ENCODE measurements at places on chromosomes 2 and 18.

DNA sequence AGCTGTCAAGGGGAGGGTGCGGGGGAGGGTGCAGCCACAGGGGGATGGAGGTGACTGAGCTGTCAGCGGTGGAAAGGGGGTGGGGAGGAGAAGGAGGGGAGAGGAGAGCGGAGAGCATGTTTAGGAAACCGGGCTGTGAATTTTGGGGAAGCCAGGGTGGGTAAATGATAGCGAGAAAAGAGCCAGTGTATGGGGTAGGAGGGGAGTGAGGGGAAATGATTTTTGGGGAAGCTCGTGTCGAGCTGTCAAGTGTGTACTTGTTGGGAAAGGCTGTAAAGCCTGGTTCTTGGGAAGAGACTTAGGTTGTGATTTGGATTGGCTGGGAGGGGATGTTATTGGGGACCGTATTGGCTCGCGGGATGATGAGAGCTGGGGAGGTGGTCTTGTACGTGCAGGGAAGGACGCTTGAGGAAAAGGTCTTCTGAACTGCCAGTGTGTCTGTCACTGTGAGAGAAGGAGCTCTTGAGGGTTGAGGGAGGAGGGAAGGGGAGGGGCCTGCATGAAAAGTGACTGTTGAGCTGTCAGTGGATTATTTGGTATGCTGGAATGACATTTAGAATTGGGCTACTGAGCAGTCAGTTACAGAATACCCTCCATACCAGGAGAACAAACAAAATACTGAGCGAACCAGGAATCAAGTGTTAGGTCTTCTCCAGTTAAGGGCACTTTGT, 1.0 kb downstream of the UBR3 start:
- peaks cover 2% of the 10 kb centered on the region for H3K27me3 ChIP-seq
- H3K4me3 ChIP-seq, result peak overlapping the region; percentile 97

DNA sequence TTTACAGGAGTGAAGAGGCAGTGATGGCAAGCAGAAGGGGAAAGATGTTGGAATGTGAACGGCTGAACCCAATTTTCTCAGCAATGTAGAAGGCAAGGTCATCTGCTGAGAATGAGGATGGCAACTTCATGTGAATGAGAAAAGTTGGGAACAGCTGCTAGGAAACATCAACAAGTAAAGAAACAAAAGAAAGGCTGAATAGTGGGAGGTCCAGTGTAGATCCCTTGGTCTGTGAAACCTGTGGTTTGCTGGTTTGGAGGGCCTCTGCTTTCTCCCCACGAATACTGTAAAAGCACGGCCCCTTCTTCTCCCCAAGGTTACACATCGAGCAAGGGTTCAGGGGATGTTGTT, 27.4 kb downstream of the MARCHF4 start:
- H3K27ac ChIP-seq, result no peak overlapping the region
- DNase-seq, result no peak
- H3K4me1 ChIP-seq, result peaks cover 49% of the 10 kb centered on the region
- no peak overlapping the region for H3K4me3 ChIP-seq
- peaks cover 12% of the 10 kb centered on the region for H3K27me3 ChIP-seq

GRCh38 chr18:78670778-78671391, 308.7 kb upstream of the SALL3 start:
- H3K27me3 ChIP-seq, result peaks cover 4% of the 10 kb centered on the region
- H3K36me3 ChIP-seq, result no peaks in the 10 kb centered on the region
- H3K4me3 ChIP-seq, result no peak overlapping the region
- H3K27ac ChIP-seq, result peak overlapping the region; percentile 42
- DNase-seq, result no peak

GRCh38 chr18:11309172-11309571, 159.8 kb upstream of the PIEZO2 start:
- H3K27ac ChIP-seq, result no peak overlapping the region
- no peaks in the 10 kb centered on the region for H3K36me3 ChIP-seq
- no peak overlapping the region for H3K4me3 ChIP-seq
- H3K4me1 ChIP-seq, result no peaks in the 10 kb centered on the region
- DNase-seq, result no peak

DNA sequence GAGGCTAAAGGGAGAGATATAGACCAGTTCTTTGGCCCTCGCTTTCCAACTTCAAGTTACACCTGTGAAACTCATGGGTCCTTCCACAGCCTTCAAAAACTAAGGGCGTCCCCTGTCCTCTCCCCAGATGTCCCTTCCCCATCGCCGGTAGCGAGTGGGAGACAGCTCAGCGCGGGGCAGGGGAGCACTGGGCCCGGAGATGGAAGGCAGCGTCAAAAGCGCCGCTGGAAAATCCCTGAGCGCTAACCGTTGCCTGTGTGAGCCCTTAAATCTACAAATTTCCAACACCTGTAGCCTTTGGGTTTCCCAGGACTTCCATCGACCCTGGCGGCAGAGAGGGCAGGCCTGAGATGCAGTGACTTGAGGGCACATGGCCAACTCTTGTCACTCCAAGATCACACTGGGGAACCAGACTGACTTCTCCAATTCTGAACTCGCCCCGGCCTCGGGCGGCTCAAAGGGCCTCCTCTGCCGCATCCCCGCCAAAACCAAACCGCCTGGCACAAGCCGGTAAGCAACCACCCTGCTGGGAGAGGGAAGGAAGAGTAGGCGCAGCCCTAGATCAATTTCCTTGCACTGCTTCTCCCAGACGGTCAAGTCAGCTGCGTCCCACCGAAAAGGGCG, 879 bp upstream of the EPAS1 start:
- H3K27me3 ChIP-seq, result peaks cover 96% of the 10 kb centered on the region
- no peak overlapping the region for H3K27ac ChIP-seq
- no peak for DNase-seq
- H3K36me3 ChIP-seq, result no peaks in the 10 kb centered on the region
- peak overlapping the region; percentile 64 for H3K4me3 ChIP-seq

DNA sequence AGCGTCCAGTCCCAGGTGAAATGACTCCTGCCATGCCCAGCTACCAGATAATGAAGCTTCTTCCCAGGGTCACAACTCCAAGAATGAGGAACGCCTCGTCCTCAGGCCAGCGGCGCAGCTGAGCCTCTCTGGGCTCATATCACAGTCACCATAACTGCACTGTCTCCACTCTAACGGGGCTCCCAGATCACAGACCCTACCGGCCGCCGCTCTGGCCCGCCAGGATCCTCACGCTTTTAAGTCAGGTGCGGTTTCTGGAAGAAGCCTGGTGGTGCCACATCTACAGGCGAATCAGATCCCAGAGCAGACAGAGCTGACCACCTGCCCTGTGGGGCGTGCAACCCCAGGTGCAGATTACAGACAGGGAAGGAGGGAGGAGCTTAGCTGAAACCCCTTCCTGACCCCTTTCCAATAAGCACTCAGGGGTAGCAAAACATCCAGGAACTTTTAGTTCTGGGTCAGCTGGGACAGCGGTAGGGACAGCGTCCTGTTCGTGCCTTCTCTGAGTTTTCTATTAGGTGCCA, 3.7 kb upstream of the ACKR3 start:
- peaks cover 54% of the 10 kb centered on the region for H3K4me1 ChIP-seq
- H3K4me3 ChIP-seq, result no peak overlapping the region
- H3K27me3 ChIP-seq, result peaks cover 49% of the 10 kb centered on the region
- no peak for DNase-seq
- H3K36me3 ChIP-seq, result no peaks in the 10 kb centered on the region

DNA sequence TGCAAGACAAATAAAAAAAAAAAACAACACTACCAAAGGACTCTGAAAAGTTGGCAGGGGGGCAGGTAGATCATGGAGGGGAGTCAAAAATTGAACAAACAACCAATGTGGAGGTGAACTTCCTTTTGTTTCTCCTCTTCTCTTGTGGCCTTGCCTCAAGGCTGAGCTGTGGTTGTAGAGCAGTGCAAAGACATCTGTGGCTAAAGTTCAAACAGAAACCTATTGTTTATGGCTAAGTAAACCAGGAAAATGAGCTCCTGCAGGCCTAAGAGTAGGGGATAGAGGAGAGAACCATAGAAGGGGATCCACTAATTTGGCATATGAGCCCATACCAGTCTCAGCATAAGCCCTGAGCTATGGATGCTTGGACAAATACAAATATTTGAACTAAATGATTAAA, 40.2 kb upstream of the EGR4 start:
- no peaks in the 10 kb centered on the region for H3K36me3 ChIP-seq
- DNase-seq, result no peak
- no peak overlapping the region for H3K4me3 ChIP-seq
- no peaks in the 10 kb centered on the region for H3K4me1 ChIP-seq
- H3K27ac ChIP-seq, result no peak overlapping the region

- H3K4me1 ChIP-seq, result no peaks in the 10 kb centered on the region
- H3K4me3 ChIP-seq, result no peak overlapping the region
- peaks cover 3% of the 10 kb centered on the region for H3K27me3 ChIP-seq
- no peak for DNase-seq
- no peak overlapping the region for H3K27ac ChIP-seq
- no peaks in the 10 kb centered on the region for H3K36me3 ChIP-seq
Observed at GRCh38 chr2:40348038-40348437, 103.9 kb downstream of the SLC8A1 start.

DNA sequence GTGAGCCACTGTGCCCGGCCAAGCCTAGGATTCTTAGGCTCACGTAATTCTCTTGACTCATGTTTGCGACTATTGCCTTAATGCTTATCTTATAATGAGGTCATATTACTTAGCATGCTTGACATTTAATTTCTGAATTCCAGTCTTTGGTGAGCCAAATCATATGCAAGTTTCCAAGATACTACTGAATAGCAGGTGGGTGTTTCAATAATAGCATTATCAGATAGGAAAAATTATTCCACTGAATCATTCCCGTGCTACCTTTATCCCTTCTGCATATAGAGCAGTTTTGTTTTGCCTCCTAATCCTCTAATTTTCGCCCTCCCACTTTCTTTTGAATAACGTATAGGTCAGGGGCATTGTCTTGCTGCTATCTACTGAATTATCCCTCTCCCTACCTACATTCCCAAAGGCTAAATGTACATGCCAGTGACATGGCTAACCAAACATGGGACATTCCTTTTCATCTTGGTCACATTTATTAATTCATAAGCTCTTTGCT, 4.9 kb downstream of the DAW1 start:
- H3K36me3 ChIP-seq, result no peaks in the 10 kb centered on the region
- no peak for DNase-seq
- no peak overlapping the region for H3K4me3 ChIP-seq
- H3K4me1 ChIP-seq, result no peaks in the 10 kb centered on the region
- no peak overlapping the region for H3K27ac ChIP-seq
- peaks cover 29% of the 10 kb centered on the region for H3K27me3 ChIP-seq

DNA sequence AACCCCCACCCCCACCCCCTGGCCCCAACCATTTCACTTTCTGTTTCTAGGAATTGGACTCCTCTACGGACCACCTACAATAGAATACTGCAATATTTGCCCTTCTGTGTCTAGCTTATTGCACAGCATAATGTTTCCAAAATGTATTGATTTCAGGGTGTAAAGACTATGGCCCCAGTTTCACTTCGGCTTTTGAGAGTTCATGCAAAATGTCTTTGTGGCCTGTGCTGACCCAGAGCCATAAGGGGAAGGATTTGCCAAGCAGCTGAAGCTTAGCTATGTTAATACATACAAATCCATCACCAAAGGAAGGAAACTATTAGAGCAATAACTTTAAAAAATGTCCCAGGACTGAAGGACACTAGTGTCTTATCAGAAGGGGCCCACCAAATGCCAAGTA, 11.2 kb upstream of the ATP9B start:
- peak overlapping the region; percentile 22 for H3K27ac ChIP-seq
- no peak overlapping the region for H3K4me3 ChIP-seq
- H3K4me1 ChIP-seq, result no peaks in the 10 kb centered on the region
- H3K36me3 ChIP-seq, result no peaks in the 10 kb centered on the region
- DNase-seq, result no peak

DNA sequence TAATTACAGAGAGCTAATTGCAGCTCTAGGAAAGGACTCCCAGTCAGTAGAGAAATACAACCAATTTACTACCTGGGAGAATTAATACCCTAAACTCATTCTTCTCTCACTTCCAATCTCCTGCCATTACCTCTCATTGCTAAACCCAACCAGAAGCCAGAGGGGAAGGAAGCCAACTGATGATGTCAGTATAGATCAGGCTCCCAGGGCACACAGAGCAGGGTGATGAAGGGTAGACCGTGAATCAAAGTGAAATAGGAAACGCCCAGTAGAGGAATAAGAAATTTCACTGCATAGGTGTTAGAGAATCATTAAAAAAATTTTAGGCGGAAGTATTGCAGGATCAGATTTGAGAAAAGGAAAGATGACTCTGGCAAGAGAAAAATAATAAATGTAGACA, 456.8 kb upstream of the NXPH2 start:
- no peaks in the 10 kb centered on the region for H3K36me3 ChIP-seq
- H3K27me3 ChIP-seq, result no peaks in the 10 kb centered on the region
- H3K4me3 ChIP-seq, result no peak overlapping the region
- no peak overlapping the region for H3K27ac ChIP-seq
- no peak for DNase-seq
- H3K4me1 ChIP-seq, result no peaks in the 10 kb centered on the region

- peaks cover 44% of the 10 kb centered on the region for H3K4me1 ChIP-seq
- H3K27ac ChIP-seq, result no peak overlapping the region
- peak overlapping the region; percentile 87 for H3K4me3 ChIP-seq
- peaks cover 15% of the 10 kb centered on the region for H3K36me3 ChIP-seq
Observed at GRCh38 chr2:96815326-96816126, 542 bp upstream of the CNNM3 start.

- H3K27ac ChIP-seq, result no peak overlapping the region
- no peaks in the 10 kb centered on the region for H3K27me3 ChIP-seq
- no peak for DNase-seq
- no peaks in the 10 kb centered on the region for H3K36me3 ChIP-seq
- H3K4me3 ChIP-seq, result no peak overlapping the region
- H3K4me1 ChIP-seq, result peaks cover 14% of the 10 kb centered on the region
Observed at GRCh38 chr2:154532763-154533162, 165.7 kb upstream of the KCNJ3 start.

DNA sequence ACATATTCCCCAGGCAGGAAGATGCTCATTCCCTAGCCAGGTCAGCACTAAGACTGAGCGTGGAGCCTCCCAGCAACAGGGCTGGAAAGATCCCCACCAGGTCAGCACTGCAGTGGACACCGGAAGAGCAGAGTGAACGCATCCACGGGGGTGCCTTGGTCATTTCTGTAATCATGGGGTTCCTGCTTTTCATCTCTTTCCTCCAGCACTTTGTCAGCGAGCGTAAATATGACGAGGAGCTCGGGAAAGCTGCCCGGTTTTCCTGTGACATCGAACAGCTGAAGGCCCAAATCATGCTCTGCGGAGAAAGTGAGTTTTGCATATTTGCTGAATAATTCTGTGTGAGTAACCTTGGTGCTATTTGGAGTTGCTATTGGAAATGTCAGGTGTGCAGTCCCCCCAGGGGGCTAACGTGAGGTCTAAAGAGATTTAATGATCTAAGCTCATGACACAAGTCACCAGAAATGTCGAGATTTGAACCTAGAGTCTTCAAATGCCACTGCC, 40.1 kb downstream of the KCTD18 start:
- H3K4me1 ChIP-seq, result peaks cover 37% of the 10 kb centered on the region
- H3K27me3 ChIP-seq, result no peaks in the 10 kb centered on the region
- H3K4me3 ChIP-seq, result no peak overlapping the region
- DNase-seq, result no peak
- H3K36me3 ChIP-seq, result peaks cover 40% of the 10 kb centered on the region

GRCh38 chr2:149099298-149099697, 60.8 kb downstream of the LYPD6B start:
- H3K27me3 ChIP-seq, result no peaks in the 10 kb centered on the region
- H3K4me1 ChIP-seq, result peaks cover 33% of the 10 kb centered on the region
- no peak overlapping the region for H3K4me3 ChIP-seq
- DNase-seq, result no peak

- no peak overlapping the region for H3K27ac ChIP-seq
- no peaks in the 10 kb centered on the region for H3K4me1 ChIP-seq
- H3K36me3 ChIP-seq, result no peaks in the 10 kb centered on the region
Observed at GRCh38 chr2:46836295-46837111, 79.1 kb downstream of the MCFD2 start.

GRCh38 chr2:204628926-204629712, 83.8 kb downstream of the PARD3B start:
- H3K36me3 ChIP-seq, result no peaks in the 10 kb centered on the region
- no peaks in the 10 kb centered on the region for H3K4me1 ChIP-seq
- DNase-seq, result no peak
